Left kidney (tissue), 8 donors: ENCODE measurements at places on chromosomes 6 and 20. TPM values are rescaled to one million over a fixed set of nuclear protein-coding genes. Genes with fewer than 3 reads are reported as not detected.

DNA sequence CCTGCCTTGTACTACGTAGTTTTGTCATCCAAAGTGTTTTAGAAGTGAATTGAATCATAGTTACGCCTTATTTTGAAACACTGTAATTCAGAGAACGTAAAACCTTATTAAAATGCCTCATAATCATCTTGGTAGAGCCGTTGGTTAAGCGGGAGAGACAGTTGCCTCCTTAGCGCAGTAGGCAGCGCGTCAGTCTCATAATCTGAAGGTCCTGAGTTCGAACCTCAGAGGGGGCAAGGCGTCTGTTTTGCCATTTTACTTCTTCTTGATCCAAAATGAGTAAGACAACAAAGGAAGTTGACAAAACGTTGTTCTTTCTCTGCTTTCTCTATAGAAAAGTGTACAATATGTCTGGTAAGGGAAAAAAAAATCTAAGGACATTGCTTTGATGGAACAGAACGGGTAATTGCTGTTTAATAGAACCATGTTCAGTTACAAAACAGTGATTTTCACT is 20.7 kb upstream of the TRIM27 start:
- DNase-seq: peak; percentile 80

DNA sequence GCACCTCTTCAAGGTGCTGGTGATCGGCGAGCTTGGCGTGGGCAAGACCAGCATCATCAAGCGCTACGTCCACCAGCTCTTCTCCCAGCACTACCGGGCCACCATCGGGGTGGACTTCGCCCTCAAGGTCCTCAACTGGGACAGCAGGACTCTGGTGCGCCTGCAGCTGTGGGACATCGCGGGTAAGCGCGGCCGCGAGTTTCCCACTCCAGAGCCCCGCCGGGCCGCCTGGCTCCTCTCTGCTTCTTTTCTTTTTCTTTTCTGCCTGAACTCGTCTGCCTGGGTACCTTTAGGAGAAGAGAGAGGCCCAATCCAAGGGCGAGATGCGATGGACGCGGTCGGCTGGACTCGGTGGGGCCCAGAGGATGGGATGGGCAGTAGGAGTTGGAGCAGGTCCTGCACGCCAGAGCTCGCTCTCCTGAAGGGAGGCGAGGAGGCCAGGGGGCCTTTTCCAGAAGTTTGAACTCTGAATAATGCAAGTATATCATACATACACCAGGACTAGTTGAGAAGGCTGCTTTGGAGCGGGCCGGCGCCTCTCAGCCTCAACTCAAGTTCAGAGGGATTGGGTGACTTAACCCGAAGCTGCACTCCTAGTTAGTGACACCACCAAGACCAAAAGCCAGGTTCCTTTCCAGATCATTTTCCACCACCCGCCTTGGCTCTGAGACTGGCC is 445 bp downstream of the RAB32 start:
- peak; percentile 53 for DNase-seq

- no peak for DNase-seq
Observed at GRCh38 chr6:129696028-129696418, 14.0 kb downstream of the ARHGAP18 start.

GRCh38 chr20:16947479-16947878 is 199.3 kb downstream of the OTOR start:
- DNase-seq: no peak

DNA sequence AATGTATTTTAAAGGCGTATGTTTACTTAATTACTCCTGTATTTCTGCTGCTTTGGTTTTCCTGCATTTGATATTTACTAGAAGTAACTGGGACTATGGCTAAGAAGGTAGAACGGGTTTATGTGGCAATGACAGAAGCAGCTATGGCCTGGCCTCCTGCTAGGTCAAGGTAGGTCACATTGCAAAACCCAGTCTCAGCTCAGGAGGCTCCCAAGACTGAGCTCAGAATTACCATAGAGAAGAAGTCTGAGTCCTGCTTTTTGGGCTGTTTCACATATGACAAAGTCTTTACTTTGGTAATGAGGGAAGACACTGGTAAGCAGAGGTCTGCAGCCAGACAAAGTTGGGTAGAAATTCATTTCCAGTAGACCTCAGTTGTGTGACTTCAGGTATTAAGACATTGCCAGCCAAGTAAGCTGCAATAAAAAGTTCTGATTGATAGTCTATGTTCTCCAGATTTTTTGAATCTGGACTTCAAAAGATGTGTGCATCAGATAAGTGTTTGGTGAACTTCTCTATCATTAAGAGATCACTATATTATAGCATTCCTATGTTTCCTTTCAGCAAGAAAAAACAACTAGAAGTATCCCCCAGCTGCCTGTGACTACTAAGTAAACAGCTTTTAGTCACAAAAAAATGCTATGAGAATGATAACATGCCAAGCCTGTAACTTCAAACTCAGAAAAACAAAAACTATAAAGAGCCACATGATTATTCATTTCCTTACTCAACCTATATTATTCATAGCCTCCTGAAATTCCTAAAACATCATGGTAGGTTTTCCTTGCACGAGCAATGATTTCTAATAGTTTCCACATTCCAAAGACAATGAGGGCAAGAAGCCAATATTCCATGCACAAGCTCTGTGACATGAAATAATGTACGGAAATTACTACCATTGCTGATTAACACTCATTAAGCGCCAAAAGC is 312.3 kb downstream of the HAO1 start:
- DNase-seq: no peak

Gene SMIM8
- polyA plus RNA-seq: 25.2 TPM

Gene TGM2
- polyA plus RNA-seq: 31.8 TPM

Gene BPIFB6
- not detected for polyA plus RNA-seq

Gene BTNL2
- polyA plus RNA-seq: 3.4 TPM

Gene STX11
- polyA plus RNA-seq: 0.27 TPM
